Dermis blood vessel endothelial cell (primary cell): ENCODE measurements at places on chromosomes 13 and 19. TPM values are rescaled to one million over a fixed set of nuclear protein-coding genes. Genes with fewer than 3 reads are reported as not detected.

- DNase-seq = no peak
Measured at GRCh38 chr13:110637747-110638146, 22.4 kb downstream of the NAXD start.

- no peak for DNase-seq
Measured at GRCh38 chr13:67130444-67130843, 99.7 kb downstream of the PCDH9 start.

SHANK1 gene
- total RNA-seq = 0.09 and 0.17 TPM in 2 replicates

PRKD2 gene
- 84.2 and 135 TPM in 2 replicates for total RNA-seq

FUT1 gene
- total RNA-seq = 8.1 and 10.9 TPM in 2 replicates

GRCh38 chr19:2865334-2866100 lies 1.6 kb upstream of the ZNF556 start:
- DNase-seq = no peak

GRCh38 chr19:53357821-53358581 lies 7.5 kb upstream of the ZNF525 start:
- no peak for DNase-seq

ADAT3 gene
- 5.8 and 6.2 TPM in 2 replicates for total RNA-seq

DNA sequence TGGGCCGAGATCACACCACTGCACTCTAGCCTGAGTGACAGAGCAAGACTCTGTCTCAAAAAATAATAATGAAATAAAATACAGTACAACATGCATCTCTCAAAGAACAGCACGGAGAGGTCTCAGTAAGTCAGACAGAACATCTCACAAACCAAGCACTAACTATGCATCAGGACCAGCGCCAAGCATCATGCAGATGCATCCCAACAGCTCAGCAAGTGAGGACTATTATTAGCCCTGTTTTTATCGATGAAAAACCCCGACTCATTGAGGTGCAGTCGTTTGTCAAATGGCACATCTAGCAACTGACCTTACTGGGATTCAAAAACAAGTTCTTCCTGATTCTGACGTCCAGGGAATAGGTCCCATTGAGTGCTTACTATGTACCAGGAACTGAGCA lies 3.8 kb downstream of the C19orf47 start:
- DNase-seq = no peak

GRCh38 chr13:100447831-100448230 lies 140.8 kb downstream of the GGACT start:
- DNase-seq = no peak

DNA sequence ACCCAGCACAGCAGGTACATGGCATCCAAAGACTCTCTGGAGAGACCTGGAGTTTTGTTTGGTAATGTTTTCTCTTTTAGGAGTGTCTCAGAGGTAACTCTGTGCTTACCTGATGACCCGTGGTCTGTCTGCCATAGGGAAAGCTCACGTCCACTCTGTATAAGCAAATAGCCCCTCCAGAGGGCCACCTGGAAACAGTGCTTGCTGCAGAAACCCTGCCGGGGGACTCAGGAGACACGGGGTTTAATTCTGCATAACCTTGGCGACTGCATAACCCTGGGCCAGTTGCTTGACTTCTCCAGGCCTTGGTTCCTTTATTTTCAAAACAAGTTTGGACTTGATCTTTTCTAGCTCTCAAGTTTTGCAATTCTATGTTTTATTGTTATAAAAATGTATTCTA lies 187.2 kb upstream of the SOX1 start:
- DNase-seq = no peak

PPFIA3 gene
- 4.0 and 12.9 TPM in 2 replicates for total RNA-seq

DNA sequence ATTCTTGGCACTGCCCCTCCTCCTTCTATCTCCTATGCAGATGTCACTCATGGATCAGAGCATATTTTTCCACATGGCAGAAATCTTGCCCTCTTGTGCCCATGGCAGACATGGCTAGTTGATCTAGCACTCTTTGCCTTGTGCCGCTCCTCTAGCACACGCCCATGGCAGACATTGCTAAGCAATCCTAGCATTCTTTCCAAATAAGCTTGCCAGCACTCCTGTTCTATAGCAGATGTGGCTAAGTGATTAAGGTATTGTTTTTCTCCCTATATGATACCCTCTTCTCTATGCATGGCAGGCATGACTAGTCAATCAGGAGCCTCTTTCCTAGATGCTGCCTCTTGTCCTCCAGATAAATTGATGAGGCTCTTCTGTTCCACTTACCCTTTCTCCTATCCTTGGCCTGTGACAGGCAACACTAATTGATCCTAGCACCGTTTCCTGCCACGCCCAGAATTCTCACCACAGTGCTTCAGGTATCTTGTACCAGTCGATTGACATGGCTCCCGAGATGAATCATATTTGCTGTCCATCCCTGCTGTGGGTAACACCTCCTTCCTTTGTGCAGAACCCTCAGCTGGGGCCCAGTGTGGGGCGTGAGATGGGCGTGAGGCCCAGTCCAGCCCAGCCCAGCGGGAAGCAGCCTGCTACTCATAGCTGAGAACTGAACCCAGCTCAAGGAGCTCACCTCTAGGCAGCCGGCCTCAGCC lies 26.9 kb downstream of the TMED1 start:
- no peak for DNase-seq

- DNase-seq = peak; percentile 84
Measured at GRCh38 chr19:58228585-58229254, at the start of gene ZNF544. Gene ZNF544, plus strand, starts transcription at chr19:58228914. Its CDS starts 15,110 bp downstream, at chr19:58244024.

DNA sequence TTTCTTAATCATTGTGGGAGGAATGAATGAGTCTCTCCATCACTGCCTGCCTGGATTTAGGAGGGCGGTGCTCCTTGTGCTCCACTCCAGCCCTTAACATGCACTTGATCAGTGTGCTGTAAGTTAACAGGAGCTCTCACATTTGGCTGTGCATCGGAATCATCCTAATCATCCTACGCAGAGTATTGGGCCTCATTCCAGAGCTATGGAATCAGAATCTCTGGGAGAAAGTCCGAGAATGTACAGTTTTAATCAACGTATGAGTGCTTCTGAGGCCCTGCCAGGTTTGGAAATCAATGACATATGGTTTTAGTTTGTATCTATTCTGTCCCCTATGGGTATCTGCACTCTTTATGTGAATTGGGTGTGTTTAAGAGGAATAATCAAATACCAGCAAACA lies 34.9 kb upstream of the DCLK1 start:
- no peak for DNase-seq

- DNase-seq = no peak
Measured at GRCh38 chr13:65856431-65856830, 1373.7 kb downstream of the PCDH9 start.

- no peak for DNase-seq
Measured at GRCh38 chr13:84999252-84999651, 800.0 kb downstream of the SLITRK6 start.

CGB5 gene
- not detected in 2 replicates for total RNA-seq

GRCh38 chr13:30105381-30105780 lies 202.0 kb downstream of the KATNAL1 start:
- no peak for DNase-seq

DNA sequence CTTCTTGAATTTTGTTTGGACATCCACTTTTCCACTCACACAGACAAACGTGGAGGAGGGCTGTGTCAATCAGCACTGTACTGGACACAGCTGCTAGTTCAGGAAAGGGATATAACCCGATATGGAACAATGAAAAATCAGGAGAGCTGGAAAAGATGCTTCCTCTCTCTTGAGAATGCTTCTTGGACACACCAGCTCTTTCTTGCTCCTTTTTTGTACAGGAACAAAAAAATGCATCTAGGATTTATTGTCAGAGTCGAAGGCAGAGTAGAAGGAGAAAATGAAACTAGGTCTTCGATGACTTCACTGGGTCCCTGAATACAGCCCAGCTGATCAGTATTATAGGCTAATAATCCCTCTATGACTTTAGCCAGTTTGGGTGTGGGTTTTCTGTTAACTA lies 62.2 kb downstream of the PEG3 start:
- DNase-seq = no peak

GRCh38 chr13:23701186-23701585 lies 131.0 kb downstream of the TNFRSF19 start:
- no peak for DNase-seq

DNA sequence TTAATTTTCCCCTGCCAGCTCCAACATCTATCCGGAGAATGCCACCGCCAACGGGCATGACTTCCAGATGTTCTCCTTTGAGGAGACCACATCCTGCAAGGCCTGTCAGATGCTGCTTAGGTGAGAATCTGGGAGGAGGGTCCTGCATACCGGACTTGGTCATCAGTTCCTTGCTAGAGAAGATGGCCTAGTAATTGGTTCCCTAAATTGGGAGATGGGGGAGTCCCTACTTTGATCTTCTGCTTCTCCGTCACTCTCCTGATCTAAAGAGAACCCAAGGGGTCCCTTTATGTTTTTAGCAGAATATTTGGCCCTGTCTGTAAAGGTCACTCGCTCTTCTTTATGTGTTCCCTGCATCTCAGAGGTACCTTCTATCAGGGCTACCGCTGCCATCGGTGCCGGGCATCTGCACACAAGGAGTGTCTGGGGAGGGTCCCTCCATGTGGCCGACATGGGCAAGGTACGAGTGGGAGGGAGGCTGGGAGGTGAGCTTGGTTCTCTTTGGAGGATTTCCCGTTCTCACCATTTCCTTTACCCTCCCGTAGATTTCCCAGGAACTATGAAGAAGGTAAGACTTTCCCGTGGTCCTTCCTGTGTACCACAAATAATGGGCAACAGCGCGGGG lies 54.1 kb upstream of the ADGRE1 start:
- DNase-seq = no peak

ANGPTL8 gene
- not detected in 2 replicates for total RNA-seq

VSIG10L gene
- 0.09 and 0.17 TPM in 2 replicates for total RNA-seq

GRCh38 chr19:3367628-3368440 lies 1.5 kb downstream of the NFIC start:
- DNase-seq = no peak

GRCh38 chr13:72726726-72727416 lies 558 bp downstream of the MZT1 start:
- DNase-seq = peak; percentile 27

RHPN2 gene
- 8.0 and 13.4 TPM in 2 replicates for total RNA-seq

DNA sequence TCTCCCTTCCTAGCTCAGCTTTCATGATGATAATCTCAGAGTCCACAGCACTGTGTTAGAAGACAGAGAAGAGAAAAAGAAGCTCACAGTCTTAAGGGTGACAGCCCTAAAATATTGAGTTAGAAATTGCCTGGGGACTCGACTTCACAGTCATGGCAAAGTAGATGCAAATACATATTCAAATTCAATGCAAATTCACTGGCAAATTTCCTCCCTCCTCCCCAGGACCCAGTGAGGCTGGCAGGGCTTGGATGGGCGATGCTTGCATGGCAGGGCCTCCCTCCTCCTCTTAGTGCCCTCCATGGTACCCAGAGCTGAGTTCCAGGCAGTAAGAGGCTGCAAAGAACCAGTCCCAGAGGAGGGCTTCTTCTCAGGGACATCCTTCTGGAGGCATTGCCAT lies 115.6 kb upstream of the UQCRFS1 start:
- no peak for DNase-seq

IGLON5 gene
- total RNA-seq = not detected in 2 replicates

GRCh38 chr19:22530042-22530441 lies 104.1 kb upstream of the ZNF492 start:
- no peak for DNase-seq

- DNase-seq = peak; percentile 18
Measured at GRCh38 chr13:97435794-97436193, 1.8 kb downstream of the RAP2A start.

RPS16 gene
- total RNA-seq = 49.0 and 115 TPM in 2 replicates

COL4A2 gene
- 1,112 and 1,320 TPM in 2 replicates for total RNA-seq

DNA sequence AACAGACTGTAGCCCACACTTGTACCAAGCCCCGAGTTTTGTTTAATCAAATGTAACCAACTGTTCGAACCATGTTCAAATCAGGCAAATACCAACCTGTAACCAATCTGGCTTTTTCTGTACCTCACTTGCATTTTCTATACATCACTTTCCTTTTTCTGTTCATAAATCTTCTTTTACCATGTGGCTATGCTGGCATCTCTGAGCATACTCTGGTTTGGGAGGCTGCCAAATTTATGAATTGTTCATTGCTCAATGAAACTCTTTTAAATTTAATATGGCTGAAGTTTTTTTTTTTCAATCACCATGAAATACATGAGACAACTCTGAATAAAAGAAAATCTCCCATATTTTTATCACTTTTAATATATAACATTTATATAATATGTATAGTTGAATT lies 256.1 kb downstream of the SLITRK6 start:
- no peak for DNase-seq

KLHL1 gene
- total RNA-seq = not detected in 2 replicates

DNA sequence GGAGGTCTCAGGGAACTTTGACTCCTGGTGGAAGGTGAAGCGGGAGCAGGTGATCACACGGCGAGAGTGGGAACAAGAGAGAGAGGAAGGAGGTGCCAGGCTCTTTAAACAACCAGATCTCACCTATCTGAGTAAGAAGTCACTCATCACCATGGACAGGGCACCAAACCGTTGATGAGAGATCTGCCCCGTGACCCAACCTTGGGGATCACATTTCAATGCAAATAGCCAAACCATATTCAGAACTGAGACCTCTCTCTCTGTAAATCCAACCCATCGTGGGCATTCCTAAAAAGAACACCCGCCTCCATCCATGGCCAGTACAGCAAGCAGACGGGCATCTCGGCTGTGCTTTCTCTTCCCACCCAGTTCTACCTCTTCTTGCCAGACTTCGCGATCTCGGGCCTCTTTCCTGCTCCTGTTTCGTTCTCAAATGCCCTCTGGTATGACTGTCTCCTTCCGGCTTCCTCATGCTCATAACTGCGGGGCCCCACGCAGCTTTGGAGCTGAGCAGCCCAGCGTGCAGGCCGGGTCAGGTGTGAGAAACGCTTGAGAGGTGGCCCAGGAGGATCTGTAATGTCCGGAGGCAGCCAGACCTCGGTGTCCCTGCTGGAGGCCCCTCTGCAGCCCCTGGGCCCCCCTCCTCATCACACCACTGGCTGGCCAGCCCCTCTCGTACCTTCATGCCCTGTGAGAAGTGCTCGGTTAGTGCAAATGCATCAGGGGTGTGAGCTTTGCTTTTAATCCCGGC lies 97.0 kb upstream of the GPR183 start:
- DNase-seq = no peak

DNA sequence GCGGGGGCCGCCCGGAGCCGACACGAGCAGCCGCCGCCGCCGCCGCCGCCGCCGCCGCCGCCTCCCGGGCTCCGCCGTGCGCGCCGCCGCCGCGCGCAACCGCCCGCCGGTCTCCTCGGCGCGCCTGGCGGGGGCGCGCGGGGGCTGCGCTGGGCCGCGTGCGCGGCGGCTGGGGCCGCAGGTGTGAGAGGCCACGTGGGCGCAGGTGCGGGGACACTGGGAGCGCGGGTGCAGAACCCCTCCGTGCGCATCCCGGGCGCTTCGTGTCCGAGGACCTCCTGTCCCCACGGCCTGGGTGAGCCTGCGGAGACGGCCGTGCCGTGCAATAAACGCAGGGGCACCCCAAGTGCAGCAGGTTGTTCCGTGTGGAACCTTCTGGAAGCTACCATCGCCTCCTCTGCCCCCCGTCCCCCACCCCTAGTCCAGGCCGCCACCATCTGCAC lies at the start of gene LINGO3:
Gene LINGO3, minus strand, starts transcription at position 41 of the 443 bp plus-strand sequence. CDS start 16,378 bp downstream, outside the sequence.
- no peak for DNase-seq

GRCh38 chr13:102911336-102911735 lies 65.5 kb downstream of the ERCC5 start:
- no peak for DNase-seq

DNA sequence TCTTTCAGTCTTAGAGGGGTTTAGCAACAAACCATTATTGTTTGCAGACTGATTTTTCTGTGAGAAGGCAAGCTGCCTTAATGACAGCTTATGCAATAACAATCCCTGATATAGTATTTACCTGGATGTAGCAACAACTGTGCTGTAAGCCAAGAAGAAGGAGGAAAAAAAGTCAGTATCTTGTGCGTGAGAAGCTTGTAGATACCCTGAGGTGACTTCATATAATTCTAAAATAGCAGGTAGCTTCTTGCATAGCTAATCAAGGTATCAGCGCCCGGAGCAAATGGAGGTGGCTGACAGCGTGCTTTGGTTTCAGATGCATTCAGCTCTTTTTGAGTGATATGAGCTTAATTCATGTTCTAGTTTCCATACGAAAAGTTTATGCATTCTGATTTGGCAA lies 309.8 kb downstream of the KLF5 start:
- DNase-seq = no peak
